ENCODE measurements at places on chromosomes 1 and 21.

DNA sequence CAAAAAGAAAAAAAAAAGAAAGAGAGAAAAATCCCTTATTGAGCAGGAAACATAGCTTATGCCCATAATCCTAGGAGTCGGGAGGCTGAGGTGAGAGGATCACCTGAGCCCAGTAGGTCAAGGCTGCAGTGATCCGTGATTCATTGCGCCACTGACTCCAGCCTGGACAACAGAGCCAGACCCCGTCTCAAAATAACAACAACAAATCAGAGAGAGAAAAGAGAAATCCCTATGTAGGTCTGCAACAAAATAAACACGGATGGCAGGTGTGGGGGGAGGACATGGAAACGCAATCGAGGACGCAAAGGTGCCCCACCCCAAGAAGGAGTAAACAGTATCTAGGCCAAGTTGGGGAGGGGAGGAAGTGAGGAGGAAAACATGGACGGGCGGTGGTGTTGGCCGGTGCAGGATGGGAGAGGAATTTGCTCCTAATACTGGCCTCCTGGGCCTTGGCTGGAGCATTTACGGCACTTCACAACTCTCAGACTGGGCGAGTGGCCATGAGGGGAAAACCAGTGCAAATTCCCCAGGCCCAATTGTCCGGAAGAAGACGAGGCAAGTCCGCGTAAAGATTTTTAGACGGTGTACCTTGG is 609 bp upstream of the CHTOP start:
- no peak for DNase-seq

GRCh38 chr1:175794586-175794985 is 51.2 kb upstream of the TNR start:
- no peak for DNase-seq

- DNase-seq, result no peak
These were observed 29.4 kb downstream of the SPATA17 start for GRCh38 chr1:217660353-217661062.

GRCh38 chr1:101130673-101131072 is 105.1 kb upstream of the DPH5 start:
- no peak for DNase-seq

GRCh38 chr1:34427170-34427569 is 250.5 kb downstream of the C1orf94 start:
- DNase-seq, result no peak

- no peak for DNase-seq
These were observed 806.2 kb downstream of the PLA2G4A start for GRCh38 chr1:187634940-187635339.

DNA sequence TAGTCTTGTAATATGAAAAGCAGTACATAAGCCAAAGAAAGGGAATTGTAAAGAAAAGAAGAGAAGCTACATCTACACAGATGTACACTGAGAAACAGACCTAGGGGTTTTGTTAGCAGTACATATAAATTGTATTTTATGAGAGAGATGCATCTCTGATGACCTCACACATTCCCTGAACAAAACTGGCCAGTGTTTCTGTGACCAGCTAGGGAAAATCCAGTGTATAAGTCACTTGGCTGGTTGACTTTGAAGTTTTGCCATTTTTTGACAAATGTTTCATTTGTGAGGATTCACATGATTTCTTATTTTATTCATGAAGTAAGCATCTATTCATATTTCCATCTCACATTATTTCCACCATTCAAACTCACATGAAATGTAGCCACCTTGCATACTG is 28.3 kb upstream of the DYNLT5 start:
- DNase-seq, result no peak

DNA sequence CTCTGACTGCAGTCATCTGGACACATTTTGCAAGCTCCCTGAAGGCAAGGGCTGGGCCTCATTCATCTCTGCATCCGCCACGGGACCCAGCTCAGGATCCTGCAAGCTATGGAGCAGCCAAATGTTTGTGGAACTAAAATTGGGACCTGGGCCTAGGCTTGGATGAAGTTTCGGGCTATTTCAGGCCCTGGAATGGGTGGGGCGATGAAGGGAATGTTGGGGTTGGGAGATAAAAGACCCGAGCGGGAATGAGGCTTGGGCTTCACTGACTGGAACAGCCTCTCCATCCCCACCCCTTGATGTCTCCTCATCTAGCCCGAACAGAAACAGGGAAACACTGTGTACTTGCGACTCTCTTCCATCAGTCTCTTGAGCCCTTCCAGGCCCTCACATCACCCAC is 7.3 kb upstream of the AHCYL1 start:
- DNase-seq, result no peak

DNA sequence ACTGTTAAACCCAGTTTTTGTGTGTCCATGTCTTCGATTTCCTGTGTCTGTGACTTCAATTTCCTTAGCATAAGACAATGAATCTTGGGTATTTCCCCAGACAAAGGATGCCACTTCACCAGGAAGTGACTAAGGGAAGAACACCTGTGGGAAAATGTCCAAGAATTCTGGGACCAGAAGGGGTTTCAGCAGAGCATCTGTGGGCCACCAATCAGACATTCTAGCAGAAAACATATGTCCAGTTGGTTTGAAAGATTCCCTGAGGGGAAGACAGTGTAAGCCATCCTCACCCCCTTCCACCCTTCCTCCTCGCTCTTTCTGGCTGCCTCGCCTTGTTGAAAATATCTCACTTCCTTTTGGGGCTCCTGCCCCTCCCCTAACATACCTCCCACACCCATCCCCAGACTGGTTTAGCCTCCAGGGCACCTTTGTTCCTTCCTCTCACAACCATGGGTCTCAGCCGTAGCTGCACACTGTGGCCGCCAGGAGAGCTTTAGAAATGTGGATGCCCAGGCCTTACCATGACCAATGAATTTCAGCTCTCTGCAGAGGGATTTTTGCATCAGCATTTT is 25.5 kb upstream of the IFNAR1 start:
- DNase-seq, result peak; percentile 44

DNA sequence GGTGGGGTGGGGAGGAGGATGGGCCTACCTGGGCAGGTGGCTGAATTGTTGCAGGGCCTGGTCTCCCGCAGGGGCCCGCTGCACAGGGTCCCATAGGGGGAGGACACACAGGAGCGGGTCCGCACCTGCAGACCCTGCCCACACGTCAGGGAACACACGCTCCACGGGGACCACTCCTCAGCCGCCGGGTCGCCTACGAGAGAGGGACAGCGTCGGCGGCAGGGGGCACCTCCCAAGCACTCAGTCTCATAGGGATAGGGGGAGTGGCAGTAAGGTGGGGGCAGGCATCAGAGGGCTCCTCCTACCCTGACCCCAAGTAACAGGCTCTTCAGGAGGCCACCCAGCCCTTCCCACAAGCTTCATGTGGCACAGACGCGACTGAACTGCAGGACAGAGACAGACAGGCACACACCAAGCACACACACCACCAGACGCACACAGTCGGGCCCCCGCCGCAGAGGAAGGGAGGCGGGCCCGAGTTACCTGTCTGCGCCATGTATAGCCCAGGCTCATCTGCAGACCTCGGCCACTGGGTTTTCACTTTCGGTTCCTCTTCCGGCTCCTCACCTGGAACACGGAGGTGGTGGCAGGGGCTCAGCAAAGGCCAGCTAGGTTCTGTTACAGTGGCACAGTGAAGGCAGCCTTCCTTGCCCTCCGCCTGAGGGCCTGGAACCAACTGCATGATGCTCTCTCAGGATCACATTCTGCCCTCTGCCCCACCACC is 19.8 kb downstream of the ADGRB2 start:
- DNase-seq, result peak; percentile 83

GRCh38 chr1:221316491-221317056 is 425.3 kb downstream of the DUSP10 start:
- no peak for DNase-seq

DNA sequence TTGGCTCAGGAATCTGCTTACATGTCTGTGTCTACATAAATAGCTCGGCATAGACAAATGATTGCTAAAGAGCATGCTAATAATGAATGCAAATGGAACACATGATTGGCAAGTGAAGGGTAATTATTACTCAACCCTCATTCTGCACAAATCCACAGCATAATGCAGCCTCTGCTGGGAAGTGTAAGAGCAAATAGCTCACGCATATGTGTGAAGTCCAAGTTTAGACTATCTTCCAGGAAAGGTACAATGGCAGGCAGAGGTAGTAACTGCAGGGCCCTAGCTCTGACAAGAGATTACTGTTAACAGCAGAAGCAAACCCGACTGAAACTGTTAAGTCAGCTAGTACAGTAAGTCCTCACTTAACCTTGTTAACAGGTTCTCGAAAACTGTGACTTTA is 7.0 kb upstream of the IL6R start:
- DNase-seq, result no peak
